Activated T-cell treated with anti-CD3 and anti-CD28 coated beads, Interleukin-2, amount 50 U/mL, for 72 hours (primary cell): ENCODE measurements at places on chromosomes 11 and 22.

DNA sequence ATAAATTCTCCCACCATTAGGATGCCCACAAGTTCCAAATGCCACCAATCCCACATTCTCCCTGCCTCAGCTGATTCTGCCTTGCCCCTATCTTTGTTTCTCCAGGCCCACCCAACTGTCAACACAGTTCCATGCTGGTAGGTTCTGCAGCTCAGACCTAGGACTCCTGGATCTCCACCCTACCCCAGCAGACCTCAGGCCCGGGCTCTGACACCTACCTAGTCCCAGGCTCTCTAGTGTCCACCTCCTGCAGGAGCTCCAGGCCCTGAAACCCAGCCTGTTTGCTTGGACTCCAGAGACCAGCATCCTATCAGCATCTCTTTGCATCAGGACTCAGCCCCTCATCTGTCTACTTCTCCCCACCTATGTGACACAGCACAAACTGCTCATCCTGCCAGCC lies 86.5 kb downstream of the PDE2A start:
- no peak for DNase-seq

DNA sequence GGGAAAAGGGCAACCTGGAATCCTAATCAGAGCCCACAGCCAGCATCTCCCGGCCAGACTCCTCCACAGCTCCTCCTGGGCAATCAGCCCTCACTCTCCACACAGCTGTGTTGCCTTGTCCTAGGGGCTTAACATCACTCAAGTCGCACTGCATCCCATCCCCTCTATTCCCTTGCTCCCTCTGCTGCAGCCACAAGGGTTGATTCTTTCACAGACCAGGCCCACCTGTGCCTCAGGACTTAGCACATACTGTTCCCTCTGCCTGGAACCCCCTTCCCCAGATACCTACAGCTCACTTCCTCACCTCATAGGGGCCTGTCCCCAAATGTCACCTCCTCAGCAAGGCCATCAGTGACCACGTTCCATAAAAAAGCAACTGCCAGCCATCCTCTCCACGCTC lies 18.4 kb downstream of the SPATA19 start:
- no peak for DNase-seq

GRCh38 chr22:42326801-42327200 lies 56.3 kb upstream of the TCF20 start:
- DNase-seq = no peak

- peak; percentile 46 for DNase-seq
These were observed 16.9 kb upstream of the SPTY2D1 start for GRCh38 chr11:18650859-18651557.

GRCh38 chr22:20615021-20615420 lies 107.6 kb downstream of the MED15 start:
- no peak for DNase-seq

DNA sequence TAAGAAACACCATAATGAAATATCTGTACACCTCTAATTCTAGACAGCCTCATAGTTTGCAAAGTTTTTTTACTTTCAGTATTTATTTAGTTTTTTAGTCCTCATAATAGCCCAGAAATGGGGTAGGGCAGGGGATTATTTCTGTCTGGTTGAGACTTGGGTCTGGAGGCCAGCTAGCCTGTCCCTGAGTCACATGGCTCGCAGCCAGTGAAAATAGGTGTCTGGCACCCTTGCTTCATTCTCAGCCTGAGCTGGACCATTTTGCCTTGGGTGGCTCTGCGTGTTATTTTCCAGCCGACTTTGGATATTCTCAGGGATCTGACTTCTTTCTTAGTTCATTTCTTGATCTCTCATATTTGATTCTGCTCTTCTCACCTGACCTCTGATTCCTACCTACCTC lies 123.9 kb upstream of the NARS2 start:
- no peak for DNase-seq

- no peak for DNase-seq
These were observed 135.4 kb downstream of the OSBP2 start for GRCh38 chr22:30829901-30830550.

GRCh38 chr22:46481386-46481785 lies 56.0 kb downstream of the CELSR1 start:
- DNase-seq = no peak

DNA sequence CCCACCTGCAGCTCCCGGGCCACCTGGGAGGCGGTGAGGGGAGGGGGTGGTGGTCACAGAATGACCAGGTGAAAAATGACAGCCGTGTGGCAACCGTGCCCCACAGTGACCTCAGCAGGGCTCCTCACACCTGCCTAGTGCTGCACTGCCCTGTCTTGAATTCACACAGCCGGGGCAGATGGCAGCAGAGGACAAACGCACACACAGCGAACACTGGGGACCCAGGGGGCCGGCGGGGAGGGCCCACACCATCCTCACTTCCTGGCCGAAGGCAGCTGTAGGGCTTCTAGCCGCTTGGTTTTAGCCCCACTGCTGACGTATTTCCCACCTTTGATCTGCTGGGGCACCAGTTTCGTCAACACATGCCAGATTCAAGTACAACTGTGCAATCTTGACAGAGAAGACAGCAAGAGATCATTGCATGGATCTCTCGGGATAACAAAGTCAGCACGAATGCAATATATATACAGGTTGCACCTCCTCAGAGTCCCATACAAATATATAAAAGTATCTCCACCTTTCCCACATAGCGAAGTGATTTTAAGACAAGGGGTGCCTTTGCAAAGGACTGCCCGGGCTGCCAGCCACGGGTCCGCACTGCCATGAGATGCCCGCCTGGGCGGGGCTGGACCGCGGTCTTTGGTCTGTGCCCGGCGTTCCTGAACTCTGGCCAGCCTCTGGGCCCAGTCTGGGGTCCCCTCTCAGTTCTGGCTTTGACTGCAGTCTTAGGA lies 26.9 kb downstream of the TRMU start:
- no peak for DNase-seq

- DNase-seq = no peak
These were observed 52.8 kb downstream of the CYTH4 start for GRCh38 chr22:37334859-37335805.

GRCh38 chr11:75867778-75868374 lies 52.9 kb downstream of the UVRAG start:
- DNase-seq = peak; percentile 26

DNA sequence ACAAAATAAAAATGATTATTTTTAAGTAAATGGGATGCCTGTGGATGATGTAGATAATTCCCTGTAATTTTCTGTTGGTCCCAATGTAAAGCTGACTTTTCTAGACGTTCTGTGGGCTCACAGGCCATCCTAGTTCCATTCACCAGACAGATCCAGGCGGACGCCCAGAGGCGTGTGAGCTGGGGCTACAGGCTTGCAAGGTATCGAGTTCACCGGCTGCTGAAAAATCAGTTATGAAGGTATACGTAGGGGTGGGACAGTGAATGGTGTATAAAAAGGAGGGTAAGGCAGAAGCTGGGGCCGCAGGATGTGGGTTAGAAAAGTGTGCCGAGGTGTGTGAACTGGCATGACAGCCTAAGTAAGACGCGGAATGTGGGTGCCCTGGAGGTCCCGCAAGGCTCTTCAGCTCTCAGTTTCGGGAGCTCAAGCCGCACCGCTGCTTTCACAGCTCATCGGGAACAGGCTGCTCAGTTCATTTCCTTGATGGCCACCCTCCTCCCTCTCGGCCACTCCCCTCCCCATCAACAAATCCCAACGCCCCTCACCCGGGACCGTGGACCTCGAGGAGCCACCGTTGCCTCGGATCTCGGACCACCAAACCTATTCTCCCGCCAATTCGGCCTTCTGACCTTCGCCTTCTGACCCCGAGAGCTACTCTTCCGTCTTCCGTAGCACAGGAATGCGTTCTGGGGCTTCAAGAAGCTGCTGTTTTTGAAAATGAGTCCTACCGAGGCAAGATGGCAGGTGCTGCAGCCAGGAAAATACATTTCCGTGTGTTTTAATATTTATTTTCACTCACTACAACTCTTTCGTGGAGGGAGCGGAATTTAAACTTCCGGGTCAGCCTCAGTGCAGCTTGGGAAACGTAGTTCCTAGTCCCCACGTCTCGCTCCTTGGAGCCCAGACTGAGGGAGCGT lies at the start of gene XNDC1N:
TSS of gene XNDC1N (minus strand) at position 775 of the 917 bp plus-strand sequence. CDS start 5,241 bp downstream, outside the sequence.
- peak; percentile 85 for DNase-seq

GRCh38 chr11:13183094-13183825 lies 94.3 kb upstream of the BMAL1 start:
- no peak for DNase-seq

- no peak for DNase-seq
These were observed 43.0 kb downstream of the DSCAML1 start for GRCh38 chr11:117754030-117754429.

- DNase-seq = no peak
These were observed 14.9 kb downstream of the DAGLA start for GRCh38 chr11:61694946-61695706.

DNA sequence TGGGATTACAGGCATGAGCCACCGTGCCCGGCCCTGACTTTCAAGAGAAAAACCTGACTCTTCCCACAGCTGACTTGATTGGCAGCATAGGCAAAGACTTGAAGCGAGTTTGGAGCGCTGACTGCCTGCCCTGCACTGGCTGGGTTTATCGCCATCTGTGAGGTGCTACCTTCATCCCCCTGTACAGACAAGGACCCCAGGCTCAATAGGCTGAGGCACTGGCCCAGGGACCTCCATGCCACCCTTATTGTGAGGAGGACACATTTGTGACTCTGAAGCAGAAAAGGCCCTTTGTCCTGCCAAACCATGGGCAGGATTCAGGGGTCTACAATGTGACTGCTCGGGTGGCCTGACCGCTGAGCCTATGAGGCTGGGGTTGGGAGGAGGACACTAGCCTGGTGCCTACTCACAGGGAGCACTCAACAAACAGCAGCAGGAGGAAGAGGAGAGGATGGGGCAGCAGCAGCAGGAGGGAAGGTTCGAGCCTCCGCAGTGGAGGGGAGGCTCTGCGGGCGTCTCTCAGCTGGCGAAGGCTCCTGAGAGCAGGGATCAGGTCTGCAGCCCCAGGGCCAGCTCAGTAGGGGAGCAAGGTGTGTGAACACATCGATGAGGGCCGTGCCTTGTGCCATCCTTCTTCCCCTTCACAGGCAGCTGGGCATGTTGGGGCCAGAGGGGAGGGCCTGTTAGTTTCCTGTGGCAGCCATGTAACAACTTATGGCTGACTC lies 72.9 kb upstream of the WNT7B start:
- DNase-seq = no peak

GRCh38 chr11:44823006-44823405 lies 96.2 kb downstream of the TSPAN18 start:
- no peak for DNase-seq

DNA sequence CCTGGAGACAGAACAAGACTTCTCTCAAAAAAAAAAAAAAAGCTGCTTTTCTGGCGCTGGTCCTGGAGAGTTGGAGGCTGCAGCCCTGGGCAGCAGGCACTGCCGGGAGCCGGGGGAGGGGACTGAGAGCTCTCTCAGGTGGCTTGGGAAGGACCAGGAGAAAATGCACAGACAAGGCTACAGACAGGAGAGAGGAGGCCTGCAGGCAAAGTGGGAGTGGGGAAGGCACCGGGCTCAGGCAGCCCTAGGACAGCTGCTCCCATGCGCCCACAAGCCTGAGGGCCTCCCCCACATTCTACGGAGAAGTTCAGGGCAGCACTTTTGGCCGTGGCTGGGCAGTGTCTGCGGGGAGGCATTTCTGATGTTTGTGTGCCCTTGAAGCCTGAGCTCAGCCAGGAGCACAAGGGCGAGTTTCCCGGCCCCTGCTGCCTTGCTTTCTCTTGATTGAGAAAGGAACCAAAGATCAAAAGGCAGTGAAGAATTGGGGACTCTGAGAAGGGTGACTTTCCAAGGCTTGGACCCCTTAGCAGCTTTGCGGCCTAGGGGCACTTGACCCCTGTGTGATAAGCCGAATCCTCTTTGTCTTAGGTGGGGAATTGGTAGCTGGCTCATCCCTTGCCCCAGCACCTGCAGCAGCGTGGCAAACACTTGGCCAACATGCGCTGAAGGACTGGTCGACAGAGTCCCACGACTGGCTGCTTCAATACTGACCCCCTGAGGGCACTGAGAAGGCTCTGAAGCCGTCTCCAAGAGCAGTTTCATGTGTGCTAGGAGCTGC lies 35.3 kb downstream of the PPM1F start:
- no peak for DNase-seq

GRCh38 chr11:18802381-18803257 lies 11.0 kb upstream of the PTPN5 start:
- DNase-seq = peak; percentile 26

DNA sequence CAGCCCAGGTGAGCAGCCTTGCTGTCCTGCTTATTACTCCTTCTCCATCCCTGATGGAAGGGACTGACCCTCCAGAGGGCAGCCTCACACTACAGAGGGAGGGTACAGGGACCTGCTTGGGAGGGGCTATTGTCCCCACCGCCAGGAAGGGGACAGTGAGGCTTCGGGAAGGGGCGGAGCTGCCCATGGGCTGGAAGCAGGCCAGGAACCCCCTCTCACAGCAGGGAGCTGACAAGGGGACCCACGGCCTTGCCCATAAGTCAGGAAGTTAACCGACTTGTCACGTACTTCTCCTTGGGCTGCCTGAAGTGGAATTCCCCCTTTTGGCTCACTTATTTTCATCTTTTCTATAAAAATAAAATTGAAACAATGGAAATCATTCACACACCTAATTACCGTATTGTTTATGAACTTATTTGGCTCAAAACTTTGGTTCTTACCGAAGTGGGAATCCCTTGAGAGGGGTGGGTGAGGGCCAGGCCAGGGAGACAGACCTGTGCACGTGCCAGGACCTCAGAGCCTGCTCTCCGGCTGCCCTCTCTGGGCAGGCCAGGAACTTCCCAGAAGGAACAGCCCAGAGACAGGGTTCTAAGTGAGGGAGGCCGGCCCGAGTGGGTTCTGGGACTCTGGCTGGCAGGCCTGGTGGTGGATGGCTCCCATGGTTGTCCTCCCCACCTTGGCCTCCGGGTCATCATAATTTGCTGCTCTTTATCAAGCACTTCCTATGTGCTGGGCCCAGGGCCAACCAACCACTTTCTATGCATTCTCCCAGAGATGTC lies 5.8 kb downstream of the MGAT3 start:
- no peak for DNase-seq

DNA sequence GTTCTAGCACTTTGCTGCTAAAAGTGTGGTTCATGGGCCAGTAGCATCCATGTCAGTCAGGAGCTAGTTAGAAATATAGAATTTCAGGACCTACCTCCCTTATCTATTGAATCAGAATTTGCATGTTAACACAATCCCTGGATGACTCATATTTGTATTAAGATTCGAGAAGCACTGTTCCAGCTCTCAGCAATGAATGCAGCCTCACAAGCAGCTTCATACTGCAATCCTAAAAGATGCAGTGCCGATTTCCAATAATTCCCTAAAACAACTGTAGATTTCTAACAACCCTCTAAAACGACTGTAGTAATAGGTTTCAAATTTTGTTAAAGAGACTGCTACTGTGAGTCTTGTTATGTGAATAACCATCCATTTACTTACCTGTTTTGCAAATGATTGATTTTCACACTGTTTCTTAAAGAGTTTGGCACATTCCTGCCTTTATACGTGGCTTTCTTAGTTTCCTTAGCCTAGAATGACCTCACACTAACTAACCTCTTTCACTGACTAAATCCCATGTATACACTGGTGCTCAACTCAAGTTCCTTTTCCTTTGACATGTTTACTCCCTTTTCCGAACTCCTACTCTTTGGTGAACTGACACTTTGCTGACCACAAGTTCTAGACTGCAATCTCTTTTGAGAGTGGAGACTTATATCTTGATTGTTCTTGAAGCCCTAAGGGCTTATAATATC lies 511.8 kb downstream of the METTL15 start:
- DNase-seq = no peak

- DNase-seq = no peak
These were observed 607.1 kb downstream of the TBC1D22A start for GRCh38 chr22:47369431-47370015.

GRCh38 chr11:3855808-3856491 lies 486 bp downstream of the STIM1 start:
- DNase-seq = peak; percentile 78
